ENCODE measurements at places on chromosomes 7 and 10.
A peak's percentile ranks its signal among the peaks of the same experiment; 100 is the strongest.

- DNase-seq, result no peak
These were observed 14.2 kb upstream of the SYPL1 start for GRCh38 chr7:106126170-106126938.

GRCh38 chr10:44183667-44184632 is 200.9 kb downstream of the CXCL12 start:
- DNase-seq, result no peak

DNA sequence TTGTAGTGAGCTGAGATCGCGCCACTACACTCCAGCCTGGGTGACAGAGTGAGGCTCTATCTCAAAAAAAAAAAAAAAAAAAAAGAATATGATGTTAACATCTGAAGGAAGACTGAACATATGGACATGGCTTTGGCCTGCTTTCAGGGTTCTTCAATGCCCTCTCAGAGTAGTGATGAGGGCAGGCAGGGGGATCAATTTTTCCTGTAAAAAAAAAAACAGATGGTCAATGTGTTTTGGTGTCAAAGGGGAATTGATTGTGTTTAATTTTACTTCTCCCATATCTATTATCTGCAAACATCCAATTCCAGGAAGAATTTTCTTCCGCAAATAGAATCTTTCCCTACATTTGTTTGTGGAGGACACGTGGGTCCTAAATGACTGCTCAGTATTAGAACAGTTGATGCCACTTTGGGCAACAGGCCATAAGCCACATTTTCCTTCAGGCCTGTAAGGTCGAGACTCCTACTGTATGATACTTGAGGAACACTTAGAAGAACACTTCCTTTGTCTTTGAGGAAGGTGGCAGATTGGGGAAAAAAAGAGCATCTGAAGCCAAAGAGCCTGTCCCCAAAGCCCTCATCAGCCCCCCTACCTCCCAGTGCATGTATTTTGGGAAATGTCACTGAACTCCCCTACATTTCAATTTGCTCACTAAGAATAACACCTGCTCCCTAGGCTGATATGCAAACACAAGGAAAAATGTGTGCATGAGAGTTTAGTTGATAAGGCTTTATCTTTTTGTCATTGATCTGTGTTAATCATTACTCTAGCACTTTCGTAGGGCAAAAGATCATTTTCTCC is 28.3 kb downstream of the MGAM2 start:
- DNase-seq, result no peak

DNA sequence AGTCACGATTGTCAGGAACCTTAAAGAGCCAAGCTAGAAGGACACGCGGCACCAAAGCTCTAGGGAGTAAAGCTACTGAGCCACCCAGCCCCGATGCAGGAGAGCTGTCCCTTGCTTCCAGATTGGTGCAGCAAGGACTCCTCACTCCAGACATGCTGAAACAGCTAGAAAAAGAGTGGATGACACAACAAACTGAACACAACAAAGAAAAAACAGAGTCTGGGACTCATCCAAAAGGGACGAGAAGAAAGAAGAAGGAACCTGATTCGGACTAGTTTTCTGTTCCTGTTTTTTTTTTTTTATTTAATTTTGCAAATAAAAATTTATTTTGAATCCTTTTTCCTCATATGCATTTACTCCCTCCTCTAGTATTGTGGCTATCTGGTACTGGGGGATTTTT is 11.4 kb upstream of the HKDC1 start:
- DNase-seq, result no peak

DNA sequence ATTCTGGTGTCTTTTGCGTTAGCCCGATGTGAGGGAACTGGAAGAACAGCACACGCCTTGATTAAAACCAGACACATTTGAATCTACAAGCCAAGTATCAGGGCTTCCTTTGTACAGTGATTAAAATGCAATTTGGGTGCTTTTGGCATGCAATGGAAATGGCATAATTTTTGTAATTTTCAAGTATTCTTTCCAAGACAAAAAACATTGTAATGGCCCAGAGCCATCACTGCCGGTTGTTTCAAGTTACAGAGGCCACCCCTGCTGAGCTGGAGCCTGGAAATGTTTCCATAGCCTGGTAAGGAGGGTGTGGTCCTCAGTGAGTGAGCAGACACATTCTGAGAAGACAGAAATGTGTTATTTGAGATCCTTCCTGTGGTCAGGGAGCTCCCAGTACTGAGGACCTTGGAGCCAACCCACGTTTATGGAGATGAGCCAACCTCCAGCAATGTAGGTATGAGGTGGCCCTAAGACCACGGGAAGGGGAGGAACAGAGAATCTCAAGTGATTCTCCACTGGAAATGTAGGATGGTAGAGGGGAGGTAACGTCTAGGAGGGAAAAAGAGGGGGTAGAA is 20.9 kb downstream of the TEX36 start:
- DNase-seq, result peak; percentile 49

- peak; percentile 13 for DNase-seq
These were observed 19.2 kb downstream of the PSAP start for GRCh38 chr10:71831646-71832552.

DNA sequence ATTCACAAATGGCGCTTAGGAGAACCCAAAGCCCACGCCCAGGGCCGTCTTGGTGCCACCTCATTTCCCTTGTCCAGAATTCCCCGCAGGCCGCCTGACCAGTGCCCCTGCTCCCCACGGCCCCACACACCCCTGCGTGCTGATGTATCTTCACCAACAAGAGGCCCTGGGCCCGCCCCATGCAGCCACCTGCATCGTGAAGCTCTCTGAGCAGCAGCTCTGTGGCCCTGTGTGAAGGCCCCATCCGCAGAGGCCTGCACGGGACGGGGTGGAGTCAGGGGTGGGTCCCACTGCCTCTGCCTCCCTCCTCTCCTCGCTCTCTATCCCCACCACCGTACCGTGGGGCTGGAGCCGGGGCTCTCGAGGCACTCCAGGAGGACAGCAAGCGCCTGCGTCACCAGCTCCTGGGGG is 14.7 kb downstream of the BRAT1 start:
- no peak for DNase-seq

- DNase-seq, result no peak
These were observed 7.1 kb upstream of the RBM20 start for GRCh38 chr10:110636932-110637557.

DNA sequence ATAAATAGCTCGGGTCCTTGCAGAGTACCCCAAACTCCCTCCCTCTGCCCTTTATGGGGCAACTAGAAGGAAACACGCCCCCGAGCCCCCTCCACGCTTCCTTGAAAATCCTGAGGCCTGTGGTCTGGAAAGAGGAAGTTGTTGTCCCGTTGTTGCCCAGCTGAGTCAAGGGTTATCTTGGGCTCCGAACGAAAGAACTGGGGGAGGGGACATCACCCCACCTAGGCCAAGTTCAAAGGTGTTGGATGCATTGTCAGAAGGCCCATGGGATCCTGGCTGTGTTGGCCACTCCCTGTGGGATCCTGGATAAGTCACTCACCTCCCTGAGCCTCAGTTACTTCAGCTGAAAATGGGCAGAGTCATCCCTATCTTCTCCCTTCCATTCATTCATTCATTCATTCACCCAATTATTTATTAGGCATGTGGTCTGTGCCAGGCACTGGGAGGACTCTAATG is at the start of gene CCL24:
Gene CCL24, minus strand, starts transcription at position 26 of the 456 bp plus-strand sequence. CDS start 91 bp downstream, outside the sequence.
- no peak for DNase-seq

GRCh38 chr10:43128958-43129706 is 9.1 kb upstream of the CSGALNACT2 start:
- DNase-seq, result peak; percentile 9

DNA sequence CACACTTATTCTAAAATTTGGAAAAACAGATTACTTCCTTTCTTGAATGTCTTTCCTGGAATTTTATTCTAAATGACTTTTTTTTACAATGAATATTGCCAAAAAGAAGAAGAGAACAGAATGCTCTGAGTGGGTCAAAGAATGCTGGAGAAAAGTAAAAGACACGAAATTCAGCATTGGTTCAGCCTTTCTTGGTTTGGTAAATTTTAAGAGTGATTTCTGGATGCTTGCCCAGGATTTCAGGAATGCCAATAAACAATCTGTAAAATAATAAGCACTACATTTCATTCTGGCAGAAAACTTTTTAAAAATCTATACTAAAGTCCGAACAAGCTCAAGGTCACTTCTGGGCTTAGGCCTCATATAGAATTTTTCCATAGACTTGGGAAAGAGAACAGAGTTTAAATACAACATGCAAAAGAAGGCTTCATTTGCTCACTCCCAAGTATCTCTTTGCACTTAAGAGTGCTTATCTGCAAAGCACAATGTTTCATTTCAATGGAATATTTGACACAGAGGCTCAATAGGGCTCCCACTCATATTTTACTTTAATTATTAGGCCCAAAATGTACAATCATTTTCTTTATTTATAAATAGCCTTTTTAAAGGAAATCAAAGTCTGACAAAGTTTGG is 359.5 kb upstream of the ANKRD30A start:
- DNase-seq, result no peak

All from SW 1271 (cell line).